ENCODE measurements at places on chromosomes 4 and X.
A peak's percentile ranks its signal among the peaks of the same experiment; 100 is the strongest.

- peak; percentile 82 for DNase-seq
These were observed 69.6 kb downstream of the WNK3 start for GRCh38 chrX:54288277-54288676.

DNA sequence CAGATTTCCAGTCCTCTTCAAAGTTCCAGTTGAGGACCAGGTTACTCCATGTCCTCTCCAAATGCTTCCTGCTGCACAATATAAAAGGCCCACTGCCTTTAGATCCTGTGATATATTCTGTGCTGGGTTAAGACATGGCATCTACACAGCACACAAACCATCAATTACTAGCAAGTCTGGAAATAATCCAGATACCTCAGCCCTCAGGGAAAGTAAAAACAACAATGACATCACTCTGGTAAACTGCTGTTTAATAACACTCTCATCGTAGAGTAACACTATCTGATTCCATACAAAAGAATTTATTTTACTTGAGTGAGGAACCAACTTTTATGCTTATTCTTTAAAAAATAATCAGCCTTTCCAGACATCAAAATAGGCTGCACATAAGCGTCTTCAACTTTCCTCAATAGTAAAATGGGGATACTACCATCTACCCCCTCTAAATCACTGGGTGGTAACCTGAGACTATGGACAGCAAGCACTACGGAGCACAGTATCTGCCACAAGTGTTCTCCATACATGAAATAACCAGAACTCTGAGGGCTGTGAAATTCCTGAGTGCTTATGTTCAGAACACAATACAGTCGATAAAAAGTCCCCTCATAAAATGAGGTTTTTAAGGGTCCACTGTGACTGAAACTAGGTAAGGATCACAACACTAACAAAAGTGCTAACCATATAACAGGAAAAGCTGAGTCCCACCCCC, 53.4 kb downstream of the ABCG2 start:
- peak; percentile 1 for DNase-seq

DNA sequence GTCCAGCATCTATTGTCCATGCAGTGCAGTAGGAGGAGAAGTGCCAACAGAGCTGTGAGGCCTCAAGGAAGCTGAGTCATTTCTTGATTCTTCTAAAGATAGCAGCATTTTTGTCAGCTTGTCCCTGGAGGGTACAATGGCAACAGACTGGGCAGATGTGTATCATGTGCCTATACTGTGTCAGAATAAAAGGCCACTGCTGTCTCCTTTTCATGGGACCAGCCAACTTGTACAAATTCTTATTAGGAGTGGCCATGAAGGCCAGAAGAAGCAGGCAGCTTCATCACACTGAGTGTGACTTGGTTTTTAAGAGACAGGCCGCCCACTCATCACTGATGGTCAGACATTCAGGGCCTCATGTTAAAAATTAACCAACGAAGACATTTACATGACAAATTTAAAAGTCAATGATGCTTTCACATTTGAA, 185.0 kb upstream of the FAM241A start:
- DNase-seq: no peak

GRCh38 chr4:43932448-43932847, 516.2 kb downstream of the KCTD8 start:
- DNase-seq: no peak

GRCh38 chrX:18010253-18010652, 149.2 kb upstream of the RAI2 start:
- peak; percentile 81 for DNase-seq

GRCh38 chrX:51889851-51890250, 3.6 kb upstream of the MAGED1 start:
- DNase-seq: no peak

- DNase-seq: no peak
These were observed 1.6 kb downstream of the SLC10A6 start for GRCh38 chr4:86847571-86847970.

- DNase-seq: no peak
These were observed 161.2 kb upstream of the AGTR2 start for GRCh38 chrX:116009346-116009745.

- no peak for DNase-seq
These were observed 17.5 kb downstream of the GATB start for GRCh38 chr4:151743128-151743854.

DNA sequence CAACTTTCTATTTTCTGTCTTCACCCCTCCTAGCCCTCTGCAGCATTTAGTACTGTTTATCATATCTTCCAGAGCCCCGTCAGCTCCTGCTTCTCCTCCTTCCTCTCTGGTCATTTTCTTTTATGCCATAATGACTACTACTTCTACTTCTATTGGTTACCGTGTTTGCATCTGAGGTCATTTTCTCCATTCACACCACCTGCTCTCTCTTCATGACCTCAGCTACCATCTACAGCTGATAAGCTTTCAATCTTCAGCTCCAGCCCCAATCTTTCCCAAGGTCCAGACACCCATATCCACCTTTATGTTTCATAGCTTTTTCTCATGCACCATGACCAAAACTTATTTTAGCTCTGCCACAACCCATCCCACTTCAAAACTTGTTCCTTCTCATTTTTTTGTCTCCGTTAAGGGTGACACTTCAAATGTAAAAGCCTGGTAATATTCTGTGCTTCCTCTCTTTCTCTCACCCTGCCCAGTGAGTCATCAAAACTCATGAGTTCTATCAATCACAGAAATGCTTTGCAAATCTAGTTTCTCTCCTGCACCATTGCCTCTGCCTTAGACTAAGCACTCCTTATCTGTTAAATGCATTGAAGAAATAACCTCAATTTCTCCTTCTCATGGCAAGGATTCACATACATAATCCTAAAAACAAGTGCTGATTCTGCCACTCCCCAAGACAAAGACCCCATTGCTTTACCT, 71.3 kb upstream of the IQCM start:
- no peak for DNase-seq

DNA sequence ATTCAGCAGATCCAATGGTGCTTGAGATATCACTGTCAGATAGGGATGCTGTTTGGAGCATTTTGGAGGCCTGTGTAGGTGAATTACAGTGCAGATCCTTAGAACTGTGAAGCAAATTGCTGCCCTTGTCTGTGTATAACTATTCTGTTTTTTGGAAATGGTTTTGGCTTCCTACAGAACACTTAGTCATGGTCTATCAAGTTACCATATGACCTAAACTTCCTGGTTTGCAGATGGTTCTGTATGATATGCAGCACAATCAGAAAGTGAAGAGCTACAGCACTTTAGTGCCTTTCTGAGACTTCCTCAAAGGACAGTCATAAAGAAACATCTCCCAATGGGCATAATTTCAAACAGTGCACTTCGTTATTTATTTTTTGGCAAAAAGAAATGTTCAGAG, 688.6 kb downstream of the SH3BGRL start:
- DNase-seq: no peak

- no peak for DNase-seq
These were observed at the start of gene SLC25A6 for GRCh38 chrX:1391707-1392375. TSS of gene SLC25A6 (minus strand) at chrX:1392113. CDS start at chrX:1392009, 104 bp downstream.

DNA sequence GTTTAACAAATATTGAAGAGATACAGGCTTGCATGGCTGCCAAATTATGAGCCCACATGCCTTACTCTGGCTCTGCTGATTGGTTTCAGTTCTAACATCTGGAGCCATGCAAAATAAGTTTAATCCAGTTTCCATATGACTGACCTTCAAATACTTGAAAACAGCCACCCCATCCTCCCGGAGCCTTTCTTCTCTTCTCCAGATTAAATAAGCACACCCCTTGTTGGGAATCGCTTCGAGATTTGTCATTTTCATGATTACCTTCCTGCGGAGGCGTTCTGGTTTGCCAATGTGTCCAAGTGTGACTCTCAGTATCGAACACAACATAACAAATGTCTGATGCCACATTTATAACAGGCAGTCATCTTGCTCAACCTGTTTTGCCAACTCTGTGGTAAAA, 101.6 kb upstream of the JADE1 start:
- no peak for DNase-seq

DNA sequence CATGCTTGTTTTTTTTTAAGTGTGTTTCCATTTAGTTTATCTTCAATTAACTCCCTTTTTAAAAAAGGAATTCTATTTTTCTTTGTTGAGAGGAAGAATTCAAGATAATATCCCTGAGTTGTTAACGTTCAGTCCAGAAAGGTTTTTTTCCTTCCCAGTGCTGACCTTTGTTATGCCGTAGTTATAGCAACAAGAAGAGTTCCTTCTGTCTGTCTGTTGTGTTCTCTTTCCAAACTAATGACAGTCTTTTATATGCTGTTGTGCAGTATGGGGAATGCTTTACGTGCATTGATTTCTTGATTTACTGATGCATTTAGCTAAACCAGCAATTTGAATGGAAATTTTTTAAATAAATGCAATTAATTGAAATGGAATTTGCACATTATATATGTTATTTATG, 6.6 kb upstream of the CXXC4 start:
- DNase-seq: peak; percentile 62

- DNase-seq: no peak
These were observed 773 bp downstream of the PRMT9 start for GRCh38 chr4:147683188-147683591.

DNA sequence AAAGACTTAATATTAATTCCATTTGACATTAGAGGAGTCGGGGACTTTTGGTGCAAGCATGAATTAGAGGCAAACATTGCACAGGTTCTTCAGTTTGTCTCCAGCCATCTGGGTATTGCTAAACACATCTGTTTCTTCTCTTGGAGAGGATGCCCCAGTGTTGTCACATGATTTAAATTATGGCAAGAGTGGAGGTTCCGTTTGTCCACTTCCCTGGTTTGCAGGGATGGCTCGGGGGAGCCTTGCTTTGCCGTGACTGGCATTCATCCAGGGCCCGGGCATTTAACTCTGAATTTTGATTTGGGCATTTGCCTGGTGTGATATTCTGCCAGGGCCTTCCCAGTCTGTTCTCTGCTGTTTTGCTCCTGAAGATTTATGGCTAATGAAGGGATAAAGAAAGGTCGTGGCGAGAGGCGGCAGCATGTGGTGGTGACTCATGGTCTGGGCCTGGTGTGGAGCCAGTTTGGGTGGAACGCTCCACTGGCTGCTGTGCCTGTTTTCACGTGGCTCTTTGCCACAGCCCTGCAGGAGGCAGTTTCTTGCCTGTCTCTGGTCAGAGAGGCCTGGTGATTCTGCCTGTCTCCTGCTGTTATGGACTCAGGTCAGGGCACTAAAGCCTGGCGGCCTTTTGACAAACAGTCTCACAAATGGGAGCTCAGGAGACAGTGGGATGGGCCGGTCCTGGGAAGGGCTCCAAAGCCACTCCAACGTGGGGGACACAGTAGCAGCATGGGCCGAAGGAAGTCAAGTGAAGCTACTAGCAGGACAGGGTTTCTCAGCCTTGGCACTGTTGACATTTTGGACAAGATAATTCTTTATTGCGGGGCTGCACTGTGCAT, 99.4 kb upstream of the PGRMC2 start:
- DNase-seq: peak; percentile 80

DNA sequence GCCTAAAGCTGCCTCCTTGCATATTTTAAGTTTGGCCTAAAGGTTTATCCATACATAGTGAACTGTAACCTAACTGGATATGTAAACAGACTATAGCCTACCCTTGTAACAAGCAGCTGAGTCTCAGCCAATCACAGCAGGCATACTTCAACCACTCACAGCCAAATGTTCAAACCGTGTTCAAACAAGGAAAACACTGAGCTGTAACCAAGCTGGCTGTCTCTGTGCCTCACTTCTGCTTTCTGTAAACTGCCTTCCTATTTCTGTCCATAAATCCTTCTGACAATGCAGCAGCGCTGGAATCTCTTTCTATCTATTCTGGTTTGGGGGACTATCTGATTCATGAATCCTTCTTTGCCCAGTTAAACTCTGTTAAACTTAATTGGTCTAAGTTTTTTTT, 16.4 kb downstream of the DSPP start:
- no peak for DNase-seq

GRCh38 chrX:39022106-39022505, 220.8 kb downstream of the MID1IP1 start:
- DNase-seq: no peak

DNA sequence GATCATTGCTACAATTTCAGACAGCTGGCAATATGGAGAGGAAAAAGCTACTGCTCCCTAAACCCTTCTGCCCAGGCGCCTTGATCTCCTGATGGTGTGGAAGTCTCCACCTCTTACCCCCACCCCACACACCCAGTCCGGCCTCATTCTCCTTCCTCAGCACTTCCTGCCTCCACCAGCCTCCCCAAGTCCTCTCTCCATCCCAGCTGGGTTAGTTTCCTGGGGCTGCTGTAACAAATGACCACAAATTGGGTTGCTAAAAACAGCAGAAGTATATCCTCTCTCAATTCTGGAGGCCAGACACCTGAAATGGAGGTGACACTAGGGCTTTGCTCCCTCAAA, 1.1 kb upstream of the CCNQ start:
- DNase-seq: no peak

DNA sequence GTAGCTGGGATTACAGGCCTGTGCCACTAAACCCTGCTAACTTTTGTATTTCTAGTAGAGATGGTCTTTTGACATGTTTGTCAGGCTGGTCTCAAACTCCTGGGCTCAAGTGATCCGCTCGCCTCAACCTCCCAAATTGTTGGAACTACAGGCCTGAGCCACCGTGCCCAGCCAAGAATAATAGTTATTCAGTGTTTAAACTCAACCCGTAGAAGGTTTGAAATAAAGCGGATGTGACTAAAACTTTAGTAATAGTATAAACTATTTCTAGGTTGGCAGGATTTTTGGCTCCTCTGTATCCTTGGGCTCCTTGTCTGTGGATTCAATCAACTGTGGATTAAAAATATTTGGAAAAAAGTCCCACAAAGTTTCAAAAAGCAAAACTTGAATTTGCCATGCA, 37.8 kb downstream of the PCDH10 start:
- DNase-seq: no peak

GRCh38 chrX:5122181-5122678, 1106.4 kb downstream of the NLGN4X start:
- no peak for DNase-seq

DNA sequence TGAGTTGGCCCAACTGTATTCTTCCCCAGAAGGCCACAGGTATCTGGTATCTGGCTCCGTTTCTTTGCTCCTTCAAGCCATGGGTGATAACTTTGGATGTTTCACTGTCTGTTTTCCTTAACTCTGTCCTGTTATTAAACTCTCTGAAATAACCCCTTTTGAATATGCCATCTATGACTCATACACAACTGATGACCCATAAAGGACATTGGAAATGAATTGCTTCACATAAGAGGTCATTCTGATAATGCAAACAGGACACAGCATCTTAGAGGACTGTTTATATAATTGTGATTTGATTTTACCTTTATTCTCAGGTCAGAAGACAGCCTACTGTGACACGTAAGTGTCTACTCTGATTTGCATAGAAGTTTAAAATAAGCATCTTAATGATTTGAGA, 227.7 kb downstream of the VEGFC start:
- DNase-seq: no peak

DNA sequence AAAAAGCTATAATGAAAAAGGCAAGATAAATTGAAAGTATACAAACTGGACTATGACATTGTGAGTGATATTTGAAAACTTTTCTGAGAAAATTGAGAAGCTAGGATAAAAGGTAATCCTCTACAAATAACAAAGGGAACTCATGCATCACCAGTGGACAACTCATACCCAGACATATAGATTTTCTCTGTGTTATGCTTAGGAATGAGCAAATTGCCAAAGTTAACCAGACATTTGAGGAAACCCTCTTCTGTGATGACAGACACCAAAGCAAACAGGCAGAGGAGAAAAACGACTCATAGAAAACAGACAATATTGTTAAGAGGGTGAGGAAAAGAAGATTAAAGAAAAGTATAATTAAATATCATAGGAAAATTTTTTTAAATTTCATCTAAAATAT, 186.5 kb downstream of the MAB21L2 start:
- DNase-seq: no peak
